ENCODE measurements at places on chromosomes 12 and 14.

DNA sequence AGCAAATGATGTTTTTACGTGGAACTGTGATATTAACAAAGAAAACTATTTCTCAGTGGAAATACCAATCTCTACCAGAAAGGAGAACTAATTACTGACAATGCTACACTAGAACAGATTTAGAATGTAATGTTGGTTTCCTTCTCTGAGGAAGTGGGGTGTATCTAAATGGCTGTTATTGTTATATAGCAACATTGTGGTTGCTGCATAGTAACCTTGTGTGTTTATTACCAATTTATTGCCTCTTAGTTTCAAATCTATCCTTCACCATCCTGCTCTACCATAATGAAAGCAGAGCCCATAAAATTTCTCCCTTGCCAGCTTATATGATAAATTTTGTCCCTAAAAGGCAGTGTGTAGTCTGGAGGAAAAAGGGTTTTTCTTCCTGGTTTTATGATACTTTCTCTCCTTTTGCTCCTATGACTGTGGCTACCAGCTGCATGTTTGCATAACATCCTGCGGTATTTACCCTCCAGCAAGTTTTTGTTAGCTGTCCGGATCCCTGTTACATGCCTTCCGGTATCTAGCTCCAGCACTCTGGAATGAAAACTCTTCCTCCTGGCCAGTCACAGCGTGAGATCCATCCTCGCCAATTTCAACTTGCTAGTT lies 5.7 kb upstream of the KLRK1 start:
- peak; percentile 21 for DNase-seq

GRCh38 chr12:131608740-131609690 lies 101.9 kb upstream of the SFSWAP start:
- peak; percentile 75 for DNase-seq

- DNase-seq = no peak
Observed at GRCh38 chr12:77745624-77746023, 85.1 kb upstream of the NAV3 start.

GRCh38 chr12:21774358-21775132 lies at the start of gene KCNJ8:
Gene KCNJ8 (minus strand): TSS chr12:21774706. CDS start chr12:21773616, 1,090 bp downstream.
- peak; percentile 15 for DNase-seq

DNA sequence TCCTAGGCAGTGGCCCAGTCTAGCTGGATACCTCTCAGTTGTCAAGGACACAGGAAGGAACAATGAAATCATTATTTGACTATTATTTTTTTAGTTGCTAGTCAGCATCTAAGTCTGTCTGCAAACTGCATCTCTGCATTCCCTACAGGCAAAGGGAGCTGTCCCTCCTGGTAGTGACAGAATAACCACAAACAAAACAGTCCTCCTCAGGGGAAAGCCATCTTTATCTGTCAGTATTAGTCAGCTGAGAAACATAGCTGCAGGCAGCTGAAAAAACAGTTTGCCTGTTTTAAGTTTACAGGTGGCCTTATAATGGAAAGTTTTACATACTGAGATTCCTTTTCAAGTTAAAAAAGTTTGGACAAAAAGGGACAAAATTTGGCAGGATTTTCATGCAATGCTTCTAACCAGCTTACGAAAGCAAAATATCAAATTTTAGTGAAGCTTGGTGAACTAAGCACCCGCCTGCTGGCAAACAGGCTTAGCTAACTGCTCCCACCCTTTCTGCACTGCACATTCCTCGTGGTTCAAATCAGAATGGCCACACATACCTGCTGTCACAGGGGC lies 29.5 kb downstream of the SLC25A21 start:
- no peak for DNase-seq

DNA sequence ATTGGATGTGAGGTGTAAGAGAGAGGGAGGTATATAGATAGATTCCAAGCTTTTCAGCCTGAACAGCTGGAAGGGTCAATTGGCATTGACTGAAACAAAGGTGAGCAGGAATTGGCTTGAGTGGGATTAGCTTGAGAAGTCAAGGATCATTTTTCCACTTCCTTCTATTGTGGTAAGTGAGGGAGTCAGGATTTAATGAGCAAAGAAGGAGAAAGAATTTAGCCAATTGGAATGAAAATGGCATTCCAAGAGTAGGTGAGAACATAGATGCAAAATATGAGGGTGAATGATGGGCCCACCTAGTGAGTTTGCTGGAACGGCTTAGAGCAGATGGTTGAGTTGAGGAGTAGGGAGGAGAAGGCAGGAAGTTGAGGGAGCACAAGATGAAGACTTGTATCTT lies 56.5 kb upstream of the ETV6 start:
- DNase-seq = no peak

Measured in GM13976 (cell line).